CD4-positive, alpha-beta T cell treated with Interleukin-17A for 4 hours (primary cell): ENCODE measurements at places on chromosomes 12 and 14.

- DNase-seq, result no peak
Measured at GRCh38 chr12:109057376-109057775, 5.0 kb downstream of the USP30 start.

- no peak for DNase-seq
Measured at GRCh38 chr12:113041560-113041959, 15.0 kb upstream of the DTX1 start.

DNA sequence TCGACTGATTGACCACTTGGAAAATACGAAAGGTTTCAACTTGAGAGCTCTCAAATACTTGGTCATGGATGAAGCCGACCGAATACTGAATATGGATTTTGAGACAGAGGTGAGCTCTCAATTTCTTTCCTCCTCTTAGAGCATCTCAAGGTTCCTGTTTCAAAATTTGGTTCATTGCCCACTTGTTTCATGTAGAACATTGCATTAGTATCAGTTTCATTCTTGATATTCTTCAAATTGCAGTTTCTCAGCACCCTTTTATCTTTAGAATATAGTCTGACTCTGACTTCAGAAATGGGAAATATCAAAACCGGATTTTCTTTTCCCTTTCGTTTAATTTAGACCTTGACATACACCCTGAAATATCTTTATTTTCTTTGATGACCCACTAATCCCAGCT is 8.8 kb downstream of the DDX47 start:
- DNase-seq, result no peak

DNA sequence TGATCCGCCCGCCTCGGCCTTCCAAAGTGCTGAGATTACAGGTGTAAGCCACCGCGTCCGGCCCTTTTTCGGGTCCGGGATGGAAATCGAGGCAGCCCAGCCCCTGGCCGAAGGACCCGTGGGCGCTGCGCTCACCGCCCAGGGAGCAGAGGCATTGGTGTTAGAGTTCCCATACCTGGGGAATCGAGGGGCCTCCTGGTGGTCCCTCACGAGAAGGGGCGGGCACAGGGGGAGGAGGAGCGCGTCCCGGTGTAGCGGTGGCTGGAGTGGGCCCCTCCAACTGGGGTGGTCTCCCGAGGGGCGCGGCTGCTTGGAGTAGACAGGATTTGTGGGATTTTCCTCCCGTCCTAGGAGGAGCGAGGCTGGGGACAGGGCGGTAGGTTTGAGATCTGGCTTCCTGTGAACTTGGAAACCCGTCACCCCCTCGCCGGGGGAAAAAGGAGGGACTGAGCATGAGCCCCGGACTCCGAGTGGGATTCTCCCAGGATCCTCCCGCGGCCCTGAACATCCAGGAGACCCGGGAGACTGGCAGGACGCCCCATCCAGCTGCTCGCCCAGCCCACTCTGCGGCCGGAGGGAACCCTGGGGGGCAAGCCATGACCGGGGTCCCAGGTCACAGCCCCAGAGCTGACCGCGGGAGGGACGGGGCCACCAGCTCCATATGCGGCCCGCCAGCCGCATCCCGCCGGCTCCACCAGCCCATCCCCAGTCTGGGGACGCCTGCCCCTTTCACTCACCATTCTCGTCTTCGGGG is 70.9 kb downstream of the ASCL4 start:
- DNase-seq, result no peak

- DNase-seq, result no peak
Measured at GRCh38 chr14:96279564-96279963, 23.6 kb downstream of the BDKRB1 start.

DNA sequence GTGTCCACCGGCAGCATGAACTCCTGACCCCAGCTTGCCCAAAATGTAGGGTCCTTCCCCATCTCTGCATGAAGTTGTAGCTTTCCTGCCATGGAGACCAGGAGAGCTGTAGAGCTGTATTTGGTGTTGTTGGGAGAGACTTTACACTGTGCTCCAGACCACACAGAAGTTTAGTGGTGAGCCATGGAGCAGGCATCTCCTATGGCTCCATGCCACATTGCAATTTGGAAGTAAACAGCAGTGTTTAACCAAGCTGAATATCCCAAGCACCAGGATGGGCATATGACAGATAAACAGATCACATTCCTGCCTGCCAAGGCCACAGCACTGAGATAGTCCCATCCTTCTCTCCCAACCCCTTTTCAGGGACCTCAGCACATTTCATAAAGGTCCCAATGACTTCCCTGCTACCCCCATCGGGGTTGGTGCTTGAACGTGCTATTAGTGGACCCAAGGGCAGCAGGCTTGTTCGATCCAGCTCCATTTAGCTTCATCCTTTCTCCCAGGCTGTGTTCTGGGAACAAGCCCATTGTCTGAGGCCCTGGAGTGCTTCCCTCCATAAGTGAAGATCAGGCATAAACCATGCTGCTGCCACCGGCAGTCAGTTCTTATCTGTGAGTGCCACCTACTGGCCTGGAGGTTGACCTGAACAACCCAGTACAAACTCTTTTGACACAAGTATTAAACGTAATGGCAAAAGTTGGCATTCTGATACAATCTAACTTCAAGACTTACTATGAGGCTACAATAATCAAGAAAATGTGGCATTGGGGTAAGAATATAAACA is 172.3 kb upstream of the ATXN7L3B start:
- DNase-seq, result no peak

GRCh38 chr12:40655451-40655850 is 36.8 kb upstream of the CNTN1 start:
- DNase-seq, result no peak

DNA sequence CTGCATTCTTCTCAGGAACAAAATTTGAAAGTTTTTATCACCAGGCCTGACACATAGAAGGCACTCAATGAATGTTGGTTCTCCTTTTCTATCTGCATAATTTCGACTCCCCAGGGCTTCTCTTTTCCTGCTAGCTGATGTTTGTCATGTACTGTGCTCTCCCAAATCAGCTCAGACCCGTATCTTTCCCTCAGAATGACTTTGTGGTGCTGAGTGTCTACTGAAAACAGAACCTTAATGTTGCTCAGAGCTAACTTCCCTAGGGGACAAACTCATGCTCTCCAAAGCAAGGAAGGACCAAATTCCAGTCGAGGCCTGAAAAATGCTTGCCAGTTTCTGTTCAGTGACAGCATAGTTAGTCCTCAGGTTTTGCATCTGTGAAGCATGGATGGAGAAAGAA is 1.9 kb downstream of the ARHGDIB start:
- DNase-seq, result no peak

GRCh38 chr12:2679068-2679815 is 115.5 kb upstream of the FKBP4 start:
- no peak for DNase-seq

GRCh38 chr12:100672075-100672592 is 98.7 kb downstream of the GAS2L3 start:
- DNase-seq, result no peak

- no peak for DNase-seq
Measured at GRCh38 chr12:60803147-60803546, 1207.3 kb downstream of the SLC16A7 start.

- DNase-seq, result no peak
Measured at GRCh38 chr14:53845813-53846693, 110.6 kb downstream of the BMP4 start.

- DNase-seq, result no peak
Measured at GRCh38 chr14:69979882-69980281, 100.7 kb downstream of the SMOC1 start.

GRCh38 chr12:74514098-74514872 is 23.4 kb upstream of the ATXN7L3B start:
- DNase-seq, result no peak

GRCh38 chr12:113889891-113890581 is 76.1 kb downstream of the RBM19 start:
- no peak for DNase-seq

DNA sequence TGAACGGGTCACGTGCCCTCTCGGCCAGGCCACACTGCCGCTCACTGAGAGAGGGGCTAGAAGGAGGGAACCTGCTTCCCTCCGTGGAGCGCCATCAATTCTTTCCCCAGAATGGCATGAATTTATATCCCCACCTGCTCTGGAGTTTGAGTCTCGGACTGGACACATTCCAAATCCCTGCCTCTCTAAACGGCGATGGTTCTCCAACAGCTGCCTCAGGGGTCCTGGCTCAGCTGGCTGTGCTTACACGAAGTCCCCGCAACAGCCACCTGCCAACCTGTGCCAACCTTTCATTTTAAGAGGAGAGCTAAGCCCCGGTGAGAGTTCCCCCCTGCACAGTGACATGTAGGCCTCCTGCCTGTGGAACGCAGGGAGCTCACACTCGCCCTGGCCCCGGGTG is 73.2 kb downstream of the RIMBP2 start:
- no peak for DNase-seq

- DNase-seq, result peak; percentile 36
Measured at GRCh38 chr14:54893151-54893760, 9.4 kb downstream of the GCH1 start.

DNA sequence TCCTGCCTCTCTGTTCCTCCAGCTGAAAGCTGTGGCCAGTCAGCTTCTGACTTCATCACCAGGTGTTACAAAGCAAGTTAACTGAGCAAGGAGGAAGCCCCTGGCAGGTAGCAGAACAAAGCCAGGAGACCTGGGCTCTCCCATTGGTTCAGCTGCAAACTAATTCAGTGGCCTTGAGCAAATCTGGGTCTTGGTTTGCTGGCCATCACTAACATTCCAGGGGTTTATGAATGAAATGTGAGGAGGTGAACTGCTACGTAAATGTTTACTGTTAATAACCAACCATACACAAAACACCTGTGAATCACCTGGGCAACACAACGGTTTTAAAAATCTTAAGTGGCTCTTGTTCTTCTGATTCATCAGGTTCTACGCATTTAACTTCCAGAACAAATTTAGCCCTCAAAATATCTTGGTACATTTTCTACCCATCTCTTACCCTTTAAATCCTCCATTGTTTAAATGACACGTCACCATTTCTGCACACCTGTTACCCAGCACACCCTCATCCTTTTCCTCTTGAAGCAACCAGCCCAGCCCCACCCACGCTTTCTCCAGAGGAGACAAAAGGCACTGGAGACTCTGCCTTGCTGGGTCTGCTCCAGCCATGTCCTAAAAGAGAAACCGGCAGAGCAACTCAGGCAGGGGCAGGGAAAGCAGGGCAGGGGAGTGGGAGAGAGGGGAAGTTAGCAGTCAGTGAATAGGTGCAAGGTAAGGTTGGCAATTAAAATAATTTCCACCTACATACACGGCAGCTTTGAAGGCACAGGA is 49.3 kb upstream of the TSPAN11 start:
- DNase-seq, result no peak

GRCh38 chr12:16112130-16112529 is 165.4 kb downstream of the SLC15A5 start:
- DNase-seq, result no peak

GRCh38 chr14:101350021-101350420 is 211.3 kb upstream of the DIO3 start:
- DNase-seq, result no peak

- no peak for DNase-seq
Measured at GRCh38 chr12:14784471-14784870, 18.8 kb downstream of the WBP11 start.

- DNase-seq, result no peak
Measured at GRCh38 chr12:27573972-27574371, 50.0 kb downstream of the PPFIBP1 start.

DNA sequence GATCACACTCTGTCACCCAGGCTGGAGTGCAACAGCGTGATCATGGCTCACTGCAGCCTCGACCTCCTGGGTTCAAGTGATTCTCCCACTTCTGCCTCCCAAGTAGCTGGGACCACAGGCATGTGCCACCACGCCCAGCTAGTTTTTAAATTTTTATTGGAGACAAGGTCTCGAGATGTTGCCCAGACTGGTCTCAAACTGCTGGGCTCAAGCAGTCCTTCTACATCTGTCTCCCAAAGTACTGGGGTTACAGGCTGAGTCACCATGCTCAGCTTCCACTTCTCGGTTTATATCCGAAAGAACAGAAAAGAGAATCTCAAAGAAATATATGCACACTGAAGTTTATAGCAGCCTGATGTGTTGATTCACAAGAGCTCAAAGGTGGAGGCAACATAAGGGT is 107.5 kb downstream of the SCARB1 start:
- DNase-seq, result no peak

DNA sequence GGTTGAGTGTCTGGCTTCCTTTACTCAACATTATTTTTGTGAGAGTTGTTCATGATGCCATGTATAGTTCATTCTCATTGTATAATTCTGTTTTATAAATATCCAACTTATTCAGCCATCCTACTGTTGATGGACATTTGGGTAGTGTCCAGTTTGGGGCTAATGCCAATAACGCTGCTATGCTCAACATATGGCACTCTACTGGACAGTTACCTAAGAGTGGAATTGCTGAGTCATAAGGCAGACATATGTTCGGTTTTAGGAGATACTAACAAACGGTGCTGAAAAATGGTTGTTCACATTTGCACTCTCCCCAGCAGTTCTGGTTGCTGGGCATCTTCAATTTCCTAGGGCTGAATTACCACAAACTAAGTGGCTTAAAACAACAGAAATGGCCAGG is 28.7 kb upstream of the P2RX4 start:
- no peak for DNase-seq

GRCh38 chr14:28102814-28103213 is 663.8 kb upstream of the FOXG1 start:
- no peak for DNase-seq

GRCh38 chr12:105968025-105968424 is 170.7 kb downstream of the NUAK1 start:
- no peak for DNase-seq

DNA sequence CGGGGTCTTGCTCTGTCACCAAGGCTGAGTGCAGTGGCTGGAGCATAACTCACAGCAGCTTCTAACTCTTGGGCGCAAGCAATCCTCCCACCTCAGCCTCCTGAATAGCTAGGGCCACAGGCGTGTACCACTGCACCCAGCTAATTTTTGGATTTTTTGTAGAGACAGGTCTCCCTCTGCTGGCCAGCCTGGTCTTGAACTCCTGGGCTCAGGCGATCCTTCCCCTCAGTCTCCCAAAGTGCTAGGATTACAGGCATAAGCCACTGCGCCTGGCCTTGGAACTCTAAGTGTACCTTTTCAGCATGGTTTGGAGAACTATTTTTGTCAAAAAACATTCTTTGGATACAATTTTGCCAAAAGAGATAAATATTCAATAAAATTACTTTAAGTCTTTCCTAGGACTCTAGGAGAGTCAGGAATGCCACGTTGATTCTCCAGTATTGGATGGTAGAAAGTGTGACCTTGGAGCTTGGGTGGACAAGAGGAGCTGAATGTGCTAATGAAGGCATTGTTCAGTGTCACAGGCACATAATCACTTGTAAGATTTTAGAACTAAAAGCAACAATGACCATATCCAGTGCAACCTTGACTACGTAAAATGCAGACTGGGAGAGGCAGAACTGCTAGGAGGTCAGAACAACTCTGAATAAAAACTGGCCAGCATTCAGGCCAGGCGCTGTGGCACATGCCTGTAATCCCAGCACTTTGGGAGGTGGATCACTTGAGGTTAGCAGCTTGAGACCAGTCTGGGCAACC is 2.8 kb downstream of the SRSF9 start:
- DNase-seq, result peak; percentile 58

- no peak for DNase-seq
Measured at GRCh38 chr12:108468196-108468968, 46.7 kb upstream of the FICD start.

DNA sequence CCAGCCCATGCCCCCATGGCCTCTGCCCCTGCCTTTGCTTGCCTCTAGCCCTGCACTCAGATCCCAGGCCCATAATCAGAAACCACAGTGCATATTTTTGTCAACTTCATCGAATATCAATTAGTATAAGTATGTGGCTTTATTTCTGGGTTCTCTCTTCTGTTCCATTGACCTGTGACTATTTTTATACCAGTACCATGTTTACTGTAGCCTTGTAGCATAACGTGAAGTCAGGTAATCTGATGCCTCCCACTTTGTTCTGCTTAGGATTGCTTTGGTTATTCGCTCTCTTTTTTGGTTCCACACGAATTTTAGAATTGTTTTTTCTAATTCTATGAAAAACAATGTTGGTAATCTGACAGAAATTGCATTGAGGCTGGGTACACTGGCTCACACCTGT is 14.9 kb downstream of the EEA1 start:
- no peak for DNase-seq
